Fibroblast of villous mesenchyme (primary cell): ENCODE measurements at places on chromosomes 12 and 14.
A peak's percentile ranks its signal among the peaks of the same experiment; 100 is the strongest.

- no peak for DNase-seq
Measured at GRCh38 chr12:79560225-79560889, 130.4 kb downstream of the PAWR start.

- DNase-seq = no peak
Measured at GRCh38 chr12:26572137-26572536, 260.9 kb downstream of the ITPR2 start.

DNA sequence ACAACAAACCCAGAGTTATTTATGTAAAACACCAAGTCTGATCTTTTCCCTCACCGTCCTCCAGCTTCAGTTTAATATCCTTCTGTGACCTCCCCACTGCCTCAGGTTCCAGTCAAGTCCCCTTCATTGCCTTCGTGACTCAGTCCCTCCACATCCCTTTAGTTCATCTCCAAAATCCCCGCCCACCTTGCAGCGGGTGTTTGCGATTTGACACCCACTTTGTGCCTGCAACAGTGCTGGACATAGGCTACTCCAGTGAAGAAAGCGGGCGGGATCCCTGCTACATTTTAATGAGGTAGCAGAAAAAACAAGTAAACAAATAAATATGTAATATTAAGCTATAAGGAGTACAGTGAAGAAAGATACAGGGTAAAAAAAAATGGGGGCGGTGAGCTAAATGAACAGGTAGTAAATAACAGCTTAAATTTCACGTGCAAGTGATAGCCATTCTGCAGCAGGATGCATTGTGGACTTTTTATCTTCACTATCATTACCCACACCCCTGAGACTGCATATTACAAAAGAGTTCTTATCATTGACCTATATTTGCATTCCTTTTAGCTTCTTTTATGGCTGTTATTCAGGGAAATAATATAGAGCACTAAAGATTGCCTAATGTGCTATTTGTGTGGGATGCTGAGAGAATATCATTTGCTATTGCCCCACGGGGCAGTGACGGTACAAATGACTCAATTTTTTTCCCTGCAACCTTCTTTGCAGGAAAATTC is 222.8 kb upstream of the NUDT4 start:
- DNase-seq = peak; percentile 69

- DNase-seq = no peak
Measured at GRCh38 chr14:70909733-70910614, 2.7 kb downstream of the PCNX1 start.

GRCh38 chr14:76376878-76377734 is 1.2 kb downstream of the ESRRB start:
- DNase-seq = no peak

DNA sequence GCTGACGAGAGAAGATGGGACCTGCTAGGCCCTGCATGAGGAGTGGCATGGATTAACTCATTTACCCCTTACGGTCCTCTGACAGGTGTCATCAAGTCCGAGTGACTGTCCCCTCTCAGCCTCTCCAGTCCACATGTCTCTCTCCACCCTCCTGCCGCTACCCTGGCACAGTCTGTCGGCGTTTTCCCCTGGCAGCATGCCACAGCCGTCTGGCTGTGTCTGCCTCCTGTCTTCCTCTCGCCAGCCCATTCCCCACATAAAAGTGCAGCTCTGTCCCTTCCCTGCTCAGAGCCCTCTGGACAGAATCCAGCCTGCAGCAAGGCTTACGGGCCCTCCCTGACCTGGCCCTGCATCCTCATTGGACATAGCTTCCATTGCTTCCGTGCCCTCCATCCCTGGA is 45.6 kb downstream of the UBE3B start:
- no peak for DNase-seq

DNA sequence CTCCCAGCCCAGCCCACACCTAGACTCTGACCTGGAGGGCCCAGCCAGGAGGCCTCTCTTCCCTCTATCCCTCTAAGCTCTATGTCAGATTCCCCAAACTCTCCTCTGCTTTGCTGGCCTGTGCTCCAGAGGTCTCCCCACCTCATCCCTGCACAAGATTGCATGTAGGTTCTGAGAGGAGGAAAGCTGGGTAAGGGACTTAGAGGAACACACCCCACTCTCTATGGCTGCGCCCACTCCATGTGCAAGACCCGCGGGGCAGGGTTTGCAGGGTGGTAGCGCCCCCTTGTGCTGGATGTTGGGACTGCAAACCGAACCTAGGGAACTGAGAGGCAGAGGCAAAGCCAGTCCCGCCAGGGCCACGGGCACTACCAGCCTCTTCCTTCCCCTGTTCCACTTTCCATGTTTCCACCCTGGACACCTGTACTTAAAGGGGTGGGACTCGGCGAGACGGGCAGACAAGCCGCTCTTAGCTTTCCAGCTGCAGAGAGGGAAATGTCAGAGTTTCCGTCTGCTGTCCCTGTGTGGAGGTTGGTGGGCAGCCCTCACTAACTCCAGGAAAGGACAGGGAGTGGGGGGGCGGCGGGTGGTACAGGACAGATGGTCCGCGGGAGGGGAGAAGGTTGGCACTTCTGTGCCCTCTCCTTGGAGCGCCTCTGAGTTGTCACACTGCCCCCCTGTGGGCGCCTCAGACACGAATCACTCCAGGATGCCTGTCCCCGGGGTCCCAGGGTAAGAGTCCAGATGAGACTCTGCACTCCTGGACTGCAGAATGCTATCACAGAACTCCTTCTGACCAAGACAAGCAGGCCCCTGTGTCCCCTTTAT is 16.8 kb downstream of the MMP14 start:
- DNase-seq = peak; percentile 87

DNA sequence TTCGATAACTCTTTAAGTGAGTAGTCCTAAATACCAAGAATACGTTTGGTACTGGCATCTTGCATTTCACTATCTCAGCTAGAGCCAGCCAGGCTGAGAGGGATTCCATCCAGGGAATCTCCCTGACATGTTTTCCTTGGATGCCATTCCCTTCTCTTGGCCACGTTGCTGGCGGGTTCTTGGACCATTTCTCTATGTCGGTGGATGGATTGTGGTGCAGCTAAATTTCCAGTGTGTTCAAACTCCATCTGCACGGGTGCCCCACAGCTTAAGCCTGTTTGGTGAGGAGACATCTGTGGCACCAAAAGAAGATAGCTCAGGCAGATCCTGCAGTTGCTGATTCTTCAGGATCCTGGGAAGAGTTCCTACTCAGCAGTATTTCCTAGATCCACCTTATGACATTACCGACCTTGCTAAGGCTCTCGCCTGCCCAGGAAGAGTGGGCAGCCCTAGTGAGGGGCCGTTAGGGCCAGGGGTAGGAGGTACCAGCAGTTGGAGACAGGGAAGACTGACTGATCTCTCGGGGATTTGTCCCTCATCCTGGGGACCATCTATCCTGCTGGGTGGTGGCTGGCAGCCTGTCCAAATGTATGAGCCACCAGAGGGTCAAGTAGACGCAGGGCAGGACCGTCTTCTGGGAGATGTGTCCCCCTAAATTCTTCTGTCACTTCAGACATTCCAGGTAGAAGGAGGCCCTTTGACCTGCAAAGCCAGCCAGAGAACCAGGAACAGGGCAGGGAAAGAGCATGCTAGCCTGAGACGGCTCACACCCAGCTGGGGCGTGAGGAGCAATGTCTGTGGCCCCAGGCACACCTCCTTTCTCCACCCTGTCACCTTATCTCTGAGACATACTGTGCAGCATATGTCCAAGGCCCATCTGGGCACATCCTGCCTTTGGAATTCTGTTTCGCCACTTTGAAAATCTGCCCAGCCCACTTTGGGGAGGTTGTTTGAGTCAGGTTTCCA is 72.6 kb upstream of the CAPRIN2 start:
- no peak for DNase-seq

- no peak for DNase-seq
Measured at GRCh38 chr12:70724444-70724843, 87.2 kb upstream of the PTPRB start.

DNA sequence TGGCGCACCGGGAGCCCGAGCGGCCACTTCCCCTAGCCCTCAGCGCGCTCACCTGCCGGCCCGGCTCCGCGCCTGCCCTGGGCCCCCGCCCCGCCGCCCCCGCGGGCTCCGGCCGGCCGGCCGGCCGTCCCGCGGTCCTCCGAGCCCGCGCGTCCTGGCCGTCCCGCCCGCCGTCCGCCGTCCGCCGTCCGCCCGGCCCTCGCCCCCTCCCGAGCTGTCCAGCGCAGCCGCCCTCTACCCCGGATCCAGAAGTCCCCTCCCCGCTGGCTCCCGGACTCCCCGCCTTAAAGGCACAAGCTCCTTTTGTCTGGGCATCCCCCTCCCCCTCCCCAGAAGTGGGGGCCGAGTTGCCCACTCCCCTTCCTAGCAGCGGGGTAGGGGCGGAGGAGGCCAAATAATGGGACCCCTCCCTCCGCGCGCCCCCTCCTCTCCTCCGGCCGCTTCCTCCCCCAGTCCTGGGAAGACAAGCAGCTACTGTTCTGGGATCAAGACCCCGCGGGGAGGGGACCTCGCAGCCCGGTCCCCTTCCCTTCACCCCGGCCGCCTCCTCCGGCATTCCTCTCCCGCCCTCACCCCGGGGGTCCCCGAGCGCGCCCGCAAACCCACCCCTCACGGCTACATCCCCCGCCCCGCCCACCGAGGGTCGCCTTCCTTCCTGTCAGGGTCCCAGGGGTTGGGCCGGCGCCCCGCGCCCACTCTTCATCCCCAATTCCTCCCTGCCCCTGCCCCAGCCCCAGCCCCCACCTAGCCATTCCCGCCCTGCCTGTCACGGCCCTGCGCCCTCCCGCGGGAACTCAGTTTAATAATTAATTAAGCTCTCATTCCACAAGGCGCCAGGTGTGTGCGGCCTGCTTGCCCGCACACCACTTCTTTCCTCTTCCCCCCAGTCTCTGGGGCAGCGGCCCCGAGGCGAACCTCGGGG is at the start of gene ADCY6:
Gene ADCY6 (minus strand): TSS at position 236 of the 922 bp plus-strand sequence. CDS start 5,655 bp downstream, outside the sequence.
- DNase-seq = peak; percentile 79

DNA sequence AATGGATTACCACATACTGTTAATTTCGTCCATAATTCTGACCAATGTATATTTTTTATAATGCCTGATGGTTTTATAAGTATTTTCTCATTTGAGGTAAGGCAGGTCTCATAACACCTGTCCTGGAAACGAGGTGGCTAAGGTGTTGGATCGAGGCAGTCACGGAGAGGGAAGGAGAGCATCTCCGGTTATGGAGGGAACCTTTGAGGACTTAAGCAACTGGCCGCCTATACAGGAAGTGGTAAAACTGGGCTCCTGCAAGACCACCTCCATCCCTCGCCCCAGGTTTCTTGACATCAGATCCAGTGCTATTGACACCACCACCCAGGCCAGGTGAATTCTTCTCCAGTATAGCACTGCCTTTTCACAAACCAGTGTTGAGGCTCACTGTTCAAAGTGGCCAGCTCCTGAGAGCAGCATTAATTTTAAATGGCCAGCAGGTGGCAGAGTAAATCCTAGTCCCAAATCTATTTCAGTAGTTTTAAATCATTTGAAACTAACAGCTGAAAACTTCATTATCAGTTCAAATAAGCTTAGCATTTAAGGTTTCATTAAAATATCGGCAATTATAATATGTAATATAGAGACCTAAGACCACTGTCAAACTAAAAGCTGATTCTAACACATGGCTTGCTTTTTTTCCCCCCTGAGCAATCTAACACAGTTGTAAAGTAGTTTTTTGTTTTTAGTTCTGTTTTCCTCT is 100.8 kb downstream of the PPM1A start:
- DNase-seq = peak; percentile 58

GRCh38 chr12:27769142-27769673 is 10.8 kb upstream of the KLHL42 start:
- no peak for DNase-seq

GRCh38 chr12:118751355-118751754 is 230.0 kb upstream of the SRRM4 start:
- DNase-seq = no peak

- peak; percentile 11 for DNase-seq
Measured at GRCh38 chr12:128008341-128008740, 258.6 kb upstream of the TMEM132C start.

DNA sequence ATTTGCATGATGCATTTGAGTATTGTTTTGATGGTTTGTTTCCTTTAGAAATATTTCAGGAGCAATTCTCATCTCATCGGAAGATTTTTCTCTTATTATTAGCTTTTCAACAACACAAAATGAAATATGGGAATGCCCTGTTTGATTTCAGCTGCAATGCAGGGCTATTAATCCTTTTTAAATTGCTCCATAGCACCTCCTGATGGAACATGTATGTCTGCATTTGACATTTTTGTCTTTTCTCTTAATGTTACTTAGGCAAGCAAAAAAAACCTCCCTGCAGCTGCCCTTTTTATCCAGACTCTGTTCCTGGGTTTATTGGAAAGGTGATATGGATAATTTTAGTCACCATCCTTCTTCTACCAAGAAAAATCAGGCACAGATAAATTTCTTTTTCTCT is 895.8 kb downstream of the RPS29 start:
- DNase-seq = no peak

DNA sequence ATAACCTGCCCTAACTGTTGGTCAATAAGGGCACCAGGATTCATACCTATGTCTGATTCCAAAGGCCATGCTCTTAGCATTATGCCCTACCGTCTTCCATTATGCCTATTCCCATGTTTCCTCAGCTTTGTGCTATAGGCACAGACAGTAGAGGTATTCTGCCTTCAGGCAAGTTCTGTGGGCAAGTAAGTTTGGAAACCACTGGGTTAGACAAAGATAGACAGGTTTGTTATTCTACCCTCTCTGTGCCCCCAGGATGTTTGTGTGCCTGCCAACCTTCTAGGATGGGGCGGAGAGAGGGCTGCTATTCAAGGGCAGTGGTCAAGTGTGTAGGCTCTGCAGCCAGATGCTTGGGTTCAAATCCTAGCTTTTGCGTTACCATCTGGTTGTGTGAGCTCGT is 4.6 kb downstream of the RAPGEF3 start:
- DNase-seq = no peak

GRCh38 chr12:51321882-51322281 is 2.1 kb downstream of the BIN2 start:
- DNase-seq = no peak

DNA sequence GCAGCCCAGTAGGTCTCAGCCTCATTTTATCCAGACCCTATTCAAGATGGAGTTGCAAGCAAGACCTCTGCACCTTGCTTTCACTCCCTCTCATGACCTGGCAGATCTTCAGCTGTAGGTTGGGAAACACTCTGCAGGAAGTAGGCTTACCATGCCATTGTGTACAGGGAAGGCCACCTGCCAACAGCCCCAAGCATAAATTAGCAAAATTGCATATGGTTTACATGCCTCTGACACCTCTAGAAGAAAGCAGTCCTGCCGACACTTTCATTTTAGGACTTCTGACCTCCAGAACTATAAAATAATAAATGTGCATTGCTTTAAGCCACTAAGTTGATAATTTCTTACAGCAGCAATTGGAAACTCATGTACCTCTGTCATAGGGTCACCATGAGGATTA is 96.9 kb downstream of the SLC15A4 start:
- no peak for DNase-seq

GRCh38 chr12:98127336-98127679 is 388.1 kb upstream of the TMPO start:
- DNase-seq = no peak
